Stimulated activated CD8-positive, alpha-beta memory T cell treated with anti-CD3 and anti-CD28 coated beads, Interleukin-2, amount 100 ng/mL, for 48 hours (primary cell): ENCODE measurements at places on chromosomes 13 and 19.
A peak's percentile ranks its signal among the peaks of the same experiment; 100 is the strongest.

DNA sequence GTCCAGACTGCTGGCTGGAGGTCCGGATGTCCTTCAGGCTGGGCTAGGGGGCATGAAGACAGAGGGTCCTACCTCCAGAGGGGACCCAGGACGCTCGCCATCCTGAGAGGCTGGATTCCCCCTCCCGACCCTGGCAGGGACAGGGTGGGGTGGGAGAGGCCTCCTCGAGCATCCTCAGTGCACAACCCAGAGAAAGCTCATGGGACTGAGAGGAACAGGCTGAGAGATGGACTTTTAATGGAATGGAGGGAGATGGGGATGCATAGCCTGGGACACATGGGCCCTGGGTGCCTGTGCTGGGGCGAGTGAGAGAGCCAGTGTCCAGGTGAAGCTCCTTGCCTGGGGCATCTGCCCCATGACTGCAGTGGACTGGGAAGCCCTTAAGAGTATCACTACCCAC, 3.1 kb downstream of the ACTL9 start:
- no peak for DNase-seq

- no peak for DNase-seq
Observed at GRCh38 chr19:40594255-40594654, 6.9 kb upstream of the LTBP4 start.

DNA sequence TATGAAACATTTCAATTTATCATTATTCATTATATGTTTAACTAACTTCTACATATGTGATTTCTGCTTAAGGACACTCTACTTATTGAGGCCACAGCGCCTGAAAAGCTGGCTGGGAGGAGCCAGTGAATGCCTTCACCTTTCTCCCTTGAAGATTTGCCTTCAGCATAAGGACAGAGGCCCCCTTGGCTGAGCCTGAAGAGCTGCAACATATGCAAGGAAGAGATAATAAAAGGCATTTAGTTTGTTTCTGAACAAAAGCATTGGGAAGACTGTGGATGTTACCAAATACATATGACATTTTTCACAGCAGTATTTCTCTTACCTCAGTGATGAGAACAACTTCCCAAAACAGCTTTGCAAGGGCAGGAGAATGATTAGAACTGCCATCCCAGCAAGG, 92.1 kb downstream of the ABCC4 start:
- DNase-seq, result no peak

- DNase-seq, result no peak
Observed at GRCh38 chr13:41648314-41648935, 191.1 kb downstream of the RGCC start.

GRCh38 chr19:43430142-43430710, 15.5 kb downstream of the TEX101 start:
- DNase-seq, result no peak

DNA sequence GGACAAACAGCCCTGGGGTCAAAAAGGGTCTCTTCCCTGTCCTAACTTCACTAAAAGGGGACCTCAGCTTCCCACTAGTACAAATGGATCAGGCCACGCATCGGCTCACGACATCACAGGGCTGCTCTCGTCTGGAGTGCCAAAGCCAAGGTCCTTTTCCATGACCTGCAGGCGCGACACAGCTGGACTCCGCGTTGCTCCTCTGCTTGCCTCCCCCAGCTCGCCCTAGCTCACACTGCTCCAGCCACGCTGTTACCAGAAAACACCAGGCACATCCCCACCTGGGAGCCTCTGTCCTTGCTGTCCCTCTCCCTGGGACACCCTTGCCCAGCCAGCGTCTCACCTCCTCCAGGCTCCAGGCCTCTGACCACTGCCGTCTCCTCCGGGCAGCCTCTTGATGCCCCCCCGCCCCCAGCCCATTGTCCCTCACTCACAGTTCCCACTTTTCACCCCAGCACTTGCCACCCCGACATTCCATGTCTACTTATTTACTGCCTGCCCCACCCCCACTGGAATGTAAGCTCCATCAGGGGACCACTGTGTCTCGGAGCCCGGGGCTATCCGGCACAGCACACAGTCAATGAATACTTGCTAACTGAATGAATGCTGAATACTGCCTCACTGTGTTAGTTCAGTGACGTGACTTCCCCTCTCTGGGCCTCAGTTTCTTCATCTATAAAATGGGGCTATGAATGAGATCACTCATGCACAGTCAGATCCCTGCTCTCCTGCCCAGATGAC, 20.7 kb downstream of the AKT2 start:
- no peak for DNase-seq

DNA sequence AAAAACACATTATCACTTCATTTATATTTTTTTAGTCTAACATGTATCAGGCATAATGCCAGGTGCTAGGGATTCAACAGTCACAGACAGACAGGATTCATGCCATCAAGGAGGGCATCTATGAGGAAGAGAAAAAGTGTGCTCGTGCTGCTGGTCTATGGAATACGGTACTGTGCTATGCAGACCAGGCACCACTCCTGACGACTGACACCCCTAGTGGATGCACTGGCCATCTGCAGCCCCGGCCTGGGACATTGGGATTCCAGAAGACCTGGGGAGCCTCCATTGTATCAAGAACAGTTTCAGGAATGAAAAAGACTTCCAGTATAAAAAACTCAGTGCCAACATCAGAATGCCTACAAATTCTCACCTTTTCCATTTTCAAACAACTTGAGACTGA, 94.0 kb downstream of the KLF12 start:
- peak; percentile 13 for DNase-seq
